ENCODE measurements at places on chromosomes 6 and 20.

DNA sequence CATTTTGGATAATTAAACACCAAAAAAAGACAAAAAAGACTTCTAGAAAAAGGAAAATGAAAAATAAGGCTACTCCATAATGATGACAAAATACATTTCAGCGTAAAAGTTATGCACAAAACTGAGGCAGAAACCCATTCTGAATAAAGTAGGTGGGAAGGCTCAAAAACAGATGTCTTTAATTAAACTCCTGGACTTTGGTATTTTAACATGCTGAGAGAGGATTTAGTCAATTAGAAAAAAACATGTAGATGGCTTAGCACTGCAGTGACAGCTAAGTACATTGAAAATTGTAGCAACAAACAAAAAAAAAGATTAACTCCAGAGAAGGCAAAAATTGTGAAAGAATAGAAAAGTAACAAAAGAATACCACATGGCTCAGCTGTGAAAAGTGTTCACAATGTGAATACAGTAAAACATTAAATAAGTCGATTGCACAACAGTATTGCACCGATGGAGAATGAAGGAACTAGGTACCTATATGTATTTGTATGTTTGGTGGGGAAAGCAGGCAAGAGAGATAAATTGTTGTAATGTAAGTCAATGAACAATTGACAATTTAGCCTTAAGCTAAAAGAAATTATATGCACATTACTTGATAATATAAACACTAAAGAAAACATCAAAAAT lies 59.5 kb downstream of the TBC1D32 start:
- DNase-seq: no peak

GRCh38 chr6:169867751-169868191 lies 116.3 kb downstream of the ERMARD start:
- no peak for DNase-seq

DNA sequence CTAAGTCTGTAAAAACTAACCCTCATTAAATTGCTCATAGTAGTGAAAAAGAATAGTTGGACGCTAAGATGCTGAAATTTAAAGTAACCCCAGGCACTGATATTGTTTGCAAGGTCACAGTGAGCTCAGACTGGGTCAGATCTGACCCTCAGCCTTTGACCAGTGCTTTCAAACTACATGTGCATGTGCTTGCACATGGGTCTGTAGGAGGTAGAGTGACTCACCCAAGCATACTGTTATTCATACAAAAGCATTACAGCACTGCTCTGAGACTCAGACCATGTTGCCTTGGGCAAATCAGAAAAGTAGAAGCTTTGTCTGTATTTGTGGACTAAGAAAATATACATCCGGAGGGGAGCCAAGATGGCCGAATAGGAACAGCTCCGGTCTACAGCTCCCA lies 326.4 kb upstream of the MARCKS start:
- no peak for DNase-seq

GRCh38 chr6:40962241-40962640 lies 76.8 kb downstream of the UNC5CL start:
- DNase-seq: no peak

DNA sequence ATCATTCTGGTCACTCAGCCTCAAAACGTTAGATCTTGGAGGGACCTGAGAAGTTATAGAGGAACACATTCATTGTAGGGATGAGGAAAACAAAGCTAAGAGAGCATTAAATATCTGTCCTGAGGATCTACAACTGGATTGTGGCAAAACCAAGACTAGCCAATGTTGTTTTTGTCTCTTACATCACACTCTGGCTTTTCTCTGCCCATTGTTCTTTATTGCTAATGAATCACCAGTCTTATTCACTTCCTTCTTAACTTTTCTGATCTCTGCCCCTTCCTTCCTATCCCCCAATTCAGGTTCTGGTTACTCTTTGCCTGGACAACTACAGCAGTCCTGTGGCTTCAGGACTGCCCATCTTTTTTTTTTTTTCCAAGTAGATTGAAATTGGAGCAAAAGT lies 57.0 kb upstream of the PREP start:
- no peak for DNase-seq

DNA sequence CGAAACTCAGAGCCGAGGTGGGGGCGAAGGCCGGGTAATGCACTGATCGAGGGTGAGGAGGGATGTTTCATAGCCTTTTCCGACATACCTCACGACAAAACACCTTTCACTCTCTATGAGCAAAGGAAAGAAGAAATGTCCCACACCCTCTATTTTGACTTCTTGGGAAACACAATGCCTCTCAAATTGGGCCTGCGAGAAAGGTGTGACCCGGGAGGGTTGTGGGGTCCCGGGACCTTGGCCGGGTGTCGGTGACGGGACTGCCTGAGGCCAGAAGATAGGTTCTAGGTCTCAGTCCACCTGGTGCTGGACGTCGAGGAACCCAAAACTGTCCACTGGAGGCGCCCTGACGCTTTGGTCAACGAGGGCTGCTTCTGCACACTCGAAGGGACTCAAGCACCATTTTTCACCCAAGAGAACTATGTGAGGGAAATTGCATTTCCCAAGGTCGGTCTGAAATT lies 41.1 kb upstream of the OSTM1 start:
- no peak for DNase-seq

GRCh38 chr6:93248631-93249030 lies 170.7 kb downstream of the EPHA7 start:
- DNase-seq: no peak

GRCh38 chr6:134063121-134063965 lies 10.9 kb upstream of the SLC2A12 start:
- DNase-seq: no peak

DNA sequence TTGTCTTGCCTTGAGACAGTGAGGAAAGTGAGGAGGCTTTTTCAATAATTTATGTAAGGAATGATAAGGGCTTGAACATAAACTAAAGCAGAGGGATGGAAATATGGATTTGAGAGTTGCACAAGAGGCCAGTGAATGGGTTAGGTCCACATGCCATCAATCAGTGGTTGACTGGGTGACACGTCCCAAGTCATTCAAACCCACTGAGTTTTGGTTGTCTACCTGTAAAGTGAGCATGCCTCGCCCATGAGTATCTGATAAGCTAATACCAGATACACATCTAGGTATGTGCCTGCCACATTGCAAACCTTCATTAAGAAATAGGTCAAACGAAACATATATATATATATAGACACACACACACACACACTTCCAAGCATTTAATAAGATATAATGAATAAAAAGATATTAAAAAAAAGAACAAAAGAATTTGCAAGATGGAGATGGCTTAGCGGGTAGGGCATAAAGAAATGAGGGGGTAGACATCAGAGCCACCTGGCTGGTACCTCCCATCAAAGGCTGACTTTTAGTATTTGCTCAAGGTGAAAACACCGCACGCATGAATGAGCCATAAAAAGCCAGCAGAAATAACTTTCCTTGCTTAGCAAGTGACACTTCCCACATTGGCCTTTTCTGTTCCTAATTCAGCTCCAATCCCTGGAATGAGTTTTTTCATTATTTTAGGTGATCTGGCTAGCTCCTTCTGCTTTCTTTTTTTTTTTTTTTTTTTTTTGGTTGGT lies 109.1 kb upstream of the GGTLC1 start:
- DNase-seq: no peak

GRCh38 chr20:20549704-20550103 lies 162.7 kb downstream of the RALGAPA2 start:
- no peak for DNase-seq

GRCh38 chr20:23150304-23151007 lies 64.3 kb upstream of the CD93 start:
- DNase-seq: no peak

GRCh38 chr6:139533573-139534471 lies 159.4 kb upstream of the CITED2 start:
- DNase-seq: no peak

- no peak for DNase-seq
Measured at GRCh38 chr6:125301435-125302391, at the start of gene HDDC2. TSS of gene HDDC2 (minus strand) at chr6:125301967. CDS start at chr6:125301932, 35 bp downstream.

DNA sequence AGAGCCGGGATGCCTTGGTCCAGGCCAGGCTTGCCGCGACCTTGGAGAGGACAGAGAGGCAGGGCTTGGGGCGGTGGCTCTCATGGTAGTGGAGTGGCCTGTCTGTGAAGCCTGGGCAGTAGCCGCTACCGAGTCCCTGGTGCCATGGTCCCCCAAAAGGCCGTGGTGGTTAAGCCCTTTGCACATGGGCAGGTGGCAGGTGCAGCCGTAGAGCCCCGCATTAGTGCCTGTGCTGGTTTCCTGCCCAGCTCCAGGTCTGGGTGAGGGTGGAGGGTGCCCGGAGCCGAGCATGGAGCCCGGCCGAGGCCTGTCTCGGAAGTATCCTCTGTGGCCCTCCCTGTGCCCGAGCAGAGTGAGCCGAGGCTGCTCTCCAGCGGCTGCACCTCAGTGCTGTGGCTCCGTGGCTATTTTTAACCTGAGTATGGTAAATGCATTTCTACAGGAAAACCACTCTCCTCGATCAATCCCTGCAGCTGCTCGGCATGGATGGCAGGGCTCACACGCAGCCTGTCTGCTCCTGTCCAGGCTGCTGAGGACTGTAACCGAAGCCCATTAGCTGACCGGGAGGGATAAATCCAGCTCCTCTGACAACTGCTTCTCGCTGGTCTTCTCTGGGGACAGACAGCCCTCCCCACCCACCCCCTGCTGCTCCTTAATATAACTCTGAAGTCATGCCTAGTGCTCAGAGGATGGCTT lies 36.3 kb upstream of the GATA5 start:
- DNase-seq: no peak

GRCh38 chr20:50038169-50038568 lies 55.4 kb downstream of the SNAI1 start:
- no peak for DNase-seq

DNA sequence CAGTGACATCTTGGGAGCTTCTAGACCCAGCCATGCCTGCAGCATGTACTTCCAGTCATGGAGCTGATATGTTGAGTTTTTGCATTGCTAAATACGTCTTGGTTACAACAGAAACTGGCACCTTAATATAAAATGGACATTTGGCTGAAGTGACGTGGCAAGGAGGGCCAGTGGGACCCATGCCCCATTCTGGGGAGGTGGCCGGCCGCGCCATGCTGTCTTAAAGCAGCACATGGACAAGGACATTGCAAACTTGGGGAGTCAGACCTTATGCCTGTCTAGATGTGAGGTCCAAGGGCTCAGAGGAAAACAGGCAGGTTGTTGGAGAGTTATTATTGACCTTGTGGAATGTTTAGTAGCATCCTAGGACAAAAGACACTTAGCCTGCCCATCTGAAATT lies 588.0 kb upstream of the CDH4 start:
- no peak for DNase-seq

GRCh38 chr20:61341605-61342004 lies 89.5 kb downstream of the CDH4 start:
- no peak for DNase-seq

- no peak for DNase-seq
Measured at GRCh38 chr6:130749402-130749801, 77.8 kb upstream of the SMLR1 start.

GRCh38 chr20:25675161-25675560 lies 21.5 kb downstream of the ZNF337 start:
- DNase-seq: no peak

DNA sequence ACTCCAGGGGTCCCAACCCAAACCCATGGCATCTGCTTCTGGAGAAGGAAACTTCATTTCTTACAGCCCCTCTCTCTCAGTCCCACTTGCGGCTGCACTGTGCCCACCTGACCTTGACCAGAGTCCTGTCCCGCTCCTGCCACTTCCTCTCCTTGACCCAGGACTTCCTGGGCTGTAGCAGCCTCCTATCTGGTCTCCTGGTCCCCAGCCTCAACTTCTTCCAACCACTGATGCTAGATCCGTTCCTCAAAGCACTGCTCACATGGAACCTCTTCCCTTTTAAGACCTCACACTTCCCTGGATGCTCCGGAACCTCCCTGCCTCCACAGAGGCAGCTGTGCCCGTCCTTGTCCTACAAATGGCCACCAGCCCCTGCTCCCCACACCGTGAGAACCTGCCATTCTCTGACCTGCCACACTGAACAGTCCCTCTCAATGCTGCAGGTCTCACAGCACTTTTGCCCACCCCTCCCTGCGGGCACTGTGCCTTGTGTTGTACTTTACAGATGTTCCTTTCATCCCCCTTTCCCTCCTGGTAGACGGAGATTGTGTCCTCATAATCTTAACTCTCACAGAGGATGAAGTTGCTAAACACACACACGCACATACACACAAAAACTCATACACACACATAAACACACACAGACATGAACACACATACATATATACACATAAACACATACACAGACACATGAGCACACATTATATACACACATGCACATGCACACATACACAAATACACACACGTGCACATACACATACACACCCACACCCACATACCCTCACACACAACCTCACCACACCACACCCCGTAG lies 59.6 kb upstream of the NXT1 start:
- no peak for DNase-seq

All from stimulated activated CD8-positive, alpha-beta memory T cell treated with anti-CD3 and anti-CD28 coated beads, Interleukin-15, amount 100 ng/mL, for 48 hours (primary cell).